SIG-M5 (cell line): ENCODE measurements at places on chromosomes 3 and 15.

- no peak for DNase-seq
These were observed 59.5 kb upstream of the ZNF148 start for GRCh38 chr3:125434582-125435011.

- DNase-seq = no peak
These were observed 815 bp upstream of the GRM2 start for GRCh38 chr3:51706021-51706485.

GRCh38 chr15:41498657-41499056 lies 5.0 kb downstream of the ITPKA start:
- no peak for DNase-seq

DNA sequence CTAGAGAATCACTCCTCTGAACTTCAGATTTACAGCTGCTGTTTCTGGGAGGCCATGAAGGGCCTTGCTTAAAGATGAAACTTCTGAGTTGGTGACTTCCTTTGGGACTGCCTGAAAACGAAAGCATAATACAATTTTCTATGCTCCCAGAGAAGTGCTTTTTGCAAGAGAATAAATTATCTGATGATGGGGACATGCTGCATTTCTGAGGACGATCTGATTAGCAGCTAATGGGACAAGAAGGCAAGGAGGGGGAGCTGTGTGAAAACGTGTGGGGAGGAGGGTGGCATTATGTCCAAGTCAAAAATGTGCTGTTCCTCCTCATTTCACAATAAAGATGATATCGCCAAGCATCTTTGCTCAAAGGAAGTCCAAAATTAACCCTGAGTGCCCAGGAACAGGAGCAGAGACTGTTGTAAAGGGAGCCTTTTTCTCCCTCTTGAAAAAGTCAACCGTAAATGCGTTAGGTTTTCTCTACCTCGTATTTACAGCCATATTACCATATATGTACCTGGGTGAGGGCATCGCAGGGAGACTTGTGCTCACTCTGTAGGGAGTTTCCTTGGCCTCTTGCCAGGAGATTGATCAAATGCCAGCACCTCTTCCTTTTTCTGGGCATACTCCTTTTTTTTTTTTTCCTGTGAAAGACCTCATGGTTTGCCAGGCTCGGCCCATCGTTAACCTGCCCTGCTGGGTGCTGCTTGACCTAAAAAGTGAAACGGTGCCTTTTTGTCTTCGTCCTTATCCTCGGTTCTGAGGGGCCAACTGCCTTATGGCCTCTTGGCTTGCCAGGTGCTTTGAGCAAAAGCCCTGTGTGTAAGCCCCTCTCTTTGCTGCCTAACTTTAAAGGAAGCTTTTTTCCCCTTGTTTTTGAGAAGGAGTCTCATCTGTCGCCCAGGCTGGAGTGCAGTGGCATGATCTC lies 11.5 kb downstream of the ITPR1 start:
- no peak for DNase-seq

DNA sequence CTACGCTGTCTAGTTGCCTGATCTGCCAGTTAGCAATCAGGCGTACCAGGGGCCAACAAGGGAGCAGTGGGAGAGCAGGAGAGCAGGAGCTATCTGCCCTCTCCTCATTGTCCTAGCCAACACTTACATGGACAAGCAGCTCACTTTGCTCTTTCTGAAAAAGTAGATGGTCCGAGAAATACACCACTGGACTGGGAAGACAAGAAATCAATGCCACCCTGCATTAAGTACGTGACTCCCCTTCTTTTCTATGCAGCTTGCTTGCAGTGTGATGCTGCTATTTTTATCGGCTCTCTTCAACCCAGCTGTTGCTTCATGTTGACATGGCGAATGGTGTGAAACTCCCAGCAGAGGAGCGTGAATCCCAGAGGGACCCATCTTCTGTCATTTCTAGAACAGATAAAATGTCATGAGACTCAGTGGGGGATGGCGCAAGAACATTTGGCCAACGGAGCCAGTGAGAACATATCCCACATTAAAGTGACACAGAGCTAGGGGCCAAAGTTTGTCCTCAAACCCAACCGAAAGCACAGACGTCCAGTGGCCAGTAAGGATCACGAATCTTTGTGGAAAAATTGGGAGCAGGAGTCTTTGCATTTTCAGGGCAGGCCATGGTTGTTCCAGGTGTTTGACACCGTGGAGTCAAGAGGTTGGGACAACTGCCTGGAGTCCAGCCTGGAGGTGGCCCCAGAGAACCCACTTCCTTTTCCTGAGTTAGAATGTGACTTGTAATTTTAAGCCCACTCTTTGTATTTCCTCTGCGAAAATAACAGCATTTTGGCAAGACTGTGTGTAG lies 53.7 kb upstream of the MEF2A start:
- no peak for DNase-seq

DNA sequence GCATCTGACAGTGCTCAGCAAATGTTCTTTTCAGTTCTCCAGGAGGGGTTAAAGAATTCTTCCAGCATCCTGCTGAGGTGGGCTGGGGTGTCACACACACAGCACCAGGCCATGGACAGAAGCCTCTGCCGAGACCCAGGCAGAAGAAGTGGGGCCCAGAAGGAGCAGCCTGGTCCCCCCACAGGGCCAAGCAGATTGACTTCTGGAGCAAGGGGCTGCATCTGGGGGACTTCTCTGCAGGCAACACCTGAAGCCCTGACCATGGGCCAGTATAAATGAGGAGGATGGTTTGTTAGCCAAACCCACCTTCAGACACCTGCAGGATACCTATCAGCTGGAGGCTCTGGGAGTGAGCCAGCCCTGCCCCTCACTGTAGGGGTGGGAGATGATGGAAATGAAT lies 16.2 kb upstream of the TMEM40 start:
- no peak for DNase-seq

- DNase-seq = no peak
These were observed 22.9 kb downstream of the ITPR1 start for GRCh38 chr3:4515916-4516579.

GRCh38 chr3:72657666-72658065 lies 190.6 kb downstream of the SHQ1 start:
- DNase-seq = no peak

DNA sequence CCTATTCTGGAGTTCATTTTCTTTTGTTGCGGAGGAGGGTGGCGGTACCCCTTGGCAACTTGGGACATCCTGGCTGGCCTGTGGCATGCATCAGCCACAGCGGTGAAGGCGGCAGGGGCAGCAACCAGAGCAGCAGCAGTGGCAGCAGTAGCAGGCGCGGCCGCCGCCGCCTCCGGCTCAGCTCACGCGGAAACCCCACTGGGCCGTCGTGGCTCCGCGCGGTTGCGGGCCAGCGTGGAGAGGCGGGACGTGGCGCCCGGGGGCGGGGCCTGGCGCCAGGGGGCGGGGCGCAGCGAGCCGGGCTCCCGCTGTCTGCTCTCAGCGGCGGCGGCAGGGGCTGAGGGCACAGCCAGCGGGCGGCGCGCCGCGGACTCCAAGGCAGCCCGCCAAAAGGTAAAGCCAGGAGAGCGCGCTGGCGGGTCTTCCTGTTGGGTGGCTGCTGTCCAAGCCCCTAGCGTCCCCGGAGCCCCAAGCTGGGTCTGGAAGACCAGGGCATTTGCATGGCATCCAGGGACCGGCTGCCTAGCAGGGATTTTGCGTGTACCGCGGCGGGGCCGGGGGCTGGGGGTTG lies 334.4 kb upstream of the THRB start:
- no peak for DNase-seq

DNA sequence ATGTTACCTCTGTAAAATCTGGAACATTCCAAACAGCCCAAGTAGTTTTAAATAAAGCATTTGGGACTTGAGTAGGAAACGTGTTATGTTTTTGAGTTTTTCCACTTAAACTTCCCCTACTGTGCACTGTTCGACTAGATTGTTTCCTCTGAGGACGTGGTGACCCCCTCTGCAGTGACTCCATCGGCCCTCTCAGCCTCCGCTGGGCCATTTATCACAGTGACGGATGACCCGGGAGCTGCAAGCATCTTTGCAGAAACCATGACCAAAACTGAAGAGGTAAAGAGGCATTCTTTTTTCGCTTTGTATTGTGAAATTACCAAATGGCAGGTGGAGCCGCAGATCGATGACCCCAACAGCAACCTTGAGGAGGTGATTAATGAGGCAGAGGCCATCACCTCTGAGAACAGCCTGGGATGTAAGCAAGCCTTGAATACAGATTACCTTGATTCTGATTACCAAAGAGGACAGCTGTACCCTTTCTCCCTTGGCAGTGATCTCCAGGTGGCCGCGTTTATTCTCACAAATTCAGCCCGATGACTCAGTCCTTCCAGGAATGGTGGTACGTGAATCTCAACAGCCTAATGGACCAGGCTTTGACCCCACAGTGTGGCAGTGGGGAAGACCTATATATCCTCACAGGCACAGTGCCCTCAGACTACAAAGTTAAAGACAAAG lies 79.1 kb upstream of the FAN1 start:
- DNase-seq = no peak

DNA sequence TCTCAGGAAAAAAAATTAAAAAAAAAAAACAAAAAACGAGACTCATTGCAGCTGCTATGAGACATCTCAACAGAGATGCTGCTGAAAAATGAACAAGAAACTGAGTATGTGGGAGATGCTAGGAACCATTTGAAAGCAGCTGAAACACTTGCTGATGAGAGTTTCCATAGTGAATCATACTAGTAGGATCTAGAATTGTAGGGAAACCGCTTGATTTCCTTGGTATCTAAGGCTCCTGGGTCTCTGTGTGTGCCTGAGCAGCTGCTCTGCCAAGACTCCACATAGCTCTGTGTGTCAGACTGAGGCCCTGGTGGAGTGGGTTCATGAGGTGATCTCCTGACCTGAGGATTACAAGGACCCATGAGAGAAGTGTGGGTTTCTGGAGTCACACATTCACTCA lies 313.4 kb upstream of the NECTIN3 start:
- DNase-seq = no peak

GRCh38 chr3:6739288-6739687 lies 121.6 kb upstream of the GRM7 start:
- DNase-seq = no peak

DNA sequence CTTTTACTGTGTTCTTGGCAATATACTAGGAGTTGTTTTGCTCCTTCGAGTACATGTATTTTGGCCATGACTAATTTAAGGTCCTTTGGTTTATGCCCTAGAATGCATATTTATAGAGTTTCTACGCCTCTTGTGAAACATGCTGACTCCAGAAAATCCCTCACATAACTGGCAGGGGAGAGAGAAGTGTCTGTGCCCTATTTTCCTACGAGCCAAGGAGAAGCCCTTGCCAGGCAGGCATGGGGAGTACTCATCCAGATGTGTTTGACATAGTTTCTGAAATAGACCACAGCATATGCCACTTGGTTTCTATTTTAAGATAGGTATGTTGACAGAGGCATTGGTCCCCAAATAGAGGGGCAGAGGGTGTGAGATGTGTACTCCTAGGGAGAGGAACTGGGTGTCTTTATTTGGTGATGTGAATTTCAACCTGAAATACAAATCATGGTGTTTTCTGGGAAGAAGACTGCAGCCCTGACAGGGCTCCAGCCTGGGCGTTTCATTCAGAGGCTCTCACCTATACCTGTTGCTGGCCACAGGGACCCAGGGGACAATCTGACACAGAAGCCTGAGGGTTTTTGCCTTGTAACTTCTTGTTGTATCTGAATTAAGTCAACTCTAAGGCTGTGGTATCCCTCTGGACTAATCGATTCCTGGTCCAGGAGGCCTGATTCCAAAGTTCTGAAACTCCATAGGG lies 267.8 kb upstream of the C2CD4B start:
- DNase-seq = no peak

DNA sequence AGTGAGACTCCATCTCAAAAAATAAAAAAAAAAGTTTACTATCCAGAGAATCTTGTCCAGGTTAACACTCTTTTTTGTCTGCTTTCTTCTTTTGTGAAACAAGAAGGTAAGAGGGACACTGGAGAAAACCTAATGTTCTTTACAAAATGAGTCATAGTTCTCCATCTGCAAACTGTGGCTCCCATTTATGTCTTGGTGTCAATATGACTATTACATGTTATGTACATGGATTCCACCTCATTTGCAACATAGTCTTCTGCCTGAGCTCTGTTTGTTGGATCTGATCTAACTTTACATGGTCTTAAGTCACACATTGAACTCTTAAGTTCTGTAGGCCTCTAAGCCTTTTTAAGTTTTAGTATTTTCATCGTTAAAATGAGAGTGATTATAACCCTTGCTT lies 421.2 kb upstream of the TPRG1 start:
- no peak for DNase-seq

GRCh38 chr15:63283126-63283525 lies 5.7 kb downstream of the APH1B start:
- DNase-seq = no peak

DNA sequence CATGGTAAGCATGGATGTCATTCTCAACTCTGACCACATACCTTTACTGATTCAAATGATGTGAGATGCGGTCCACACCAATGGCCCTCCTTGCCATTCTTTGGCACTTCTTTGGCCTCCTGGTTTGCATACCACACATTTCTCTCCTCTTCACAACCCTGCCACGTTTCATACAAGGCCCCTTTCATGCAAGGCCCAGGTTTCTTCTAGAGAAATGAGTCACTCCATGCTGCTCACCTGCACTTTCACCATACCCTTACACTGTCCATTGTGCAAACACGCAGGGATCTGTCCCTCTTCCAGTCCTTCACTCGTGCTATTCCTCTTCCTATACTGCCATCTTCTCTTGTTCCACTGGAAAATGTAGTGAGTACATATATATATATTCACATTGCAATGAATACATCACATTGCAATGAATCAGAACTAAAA lies 24.4 kb upstream of the SLC24A5 start:
- no peak for DNase-seq

GRCh38 chr15:50904211-50904610 lies 4.3 kb upstream of the AP4E1 start:
- no peak for DNase-seq

DNA sequence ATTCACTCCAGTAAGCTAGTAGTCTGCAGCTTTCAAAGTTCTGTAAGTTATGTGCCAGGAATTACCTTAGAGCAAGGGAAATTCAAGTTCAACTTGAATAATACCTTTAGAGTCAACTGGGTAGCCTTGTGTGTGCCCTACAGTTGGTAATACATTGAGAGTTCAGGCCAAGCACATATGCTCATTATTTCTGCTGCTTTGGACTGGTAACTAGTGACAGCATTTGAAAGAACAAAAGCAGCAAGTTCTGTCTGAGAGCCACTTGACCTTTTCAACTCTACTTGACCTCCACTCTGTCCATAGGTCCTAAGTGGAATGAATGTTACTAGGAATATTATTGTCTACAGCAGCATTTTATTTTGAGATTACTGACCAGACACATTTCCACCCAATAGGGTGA lies 723.5 kb downstream of the NLGN1 start:
- no peak for DNase-seq

DNA sequence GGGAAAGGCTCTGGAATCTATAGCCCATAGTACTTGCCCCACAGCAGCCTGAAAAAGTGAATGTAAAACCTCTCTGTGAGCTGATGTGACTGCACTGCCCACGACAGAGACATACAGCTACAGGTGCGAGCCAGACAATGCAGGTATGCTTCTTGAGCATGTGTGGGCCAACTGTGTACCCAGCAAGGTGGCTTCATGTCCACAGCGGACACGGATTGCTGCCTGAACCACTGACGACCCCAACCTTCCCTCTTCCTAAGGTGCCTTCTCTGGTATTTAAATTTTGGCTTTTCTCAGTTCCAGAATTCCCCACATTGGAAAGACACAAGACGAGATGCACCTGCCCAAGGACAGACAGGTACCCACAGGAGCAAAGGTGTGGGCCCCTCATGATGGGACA lies 65.8 kb downstream of the SCN5A start:
- no peak for DNase-seq
